ENCODE measurements at places on chromosomes 12 and 14.

DNA sequence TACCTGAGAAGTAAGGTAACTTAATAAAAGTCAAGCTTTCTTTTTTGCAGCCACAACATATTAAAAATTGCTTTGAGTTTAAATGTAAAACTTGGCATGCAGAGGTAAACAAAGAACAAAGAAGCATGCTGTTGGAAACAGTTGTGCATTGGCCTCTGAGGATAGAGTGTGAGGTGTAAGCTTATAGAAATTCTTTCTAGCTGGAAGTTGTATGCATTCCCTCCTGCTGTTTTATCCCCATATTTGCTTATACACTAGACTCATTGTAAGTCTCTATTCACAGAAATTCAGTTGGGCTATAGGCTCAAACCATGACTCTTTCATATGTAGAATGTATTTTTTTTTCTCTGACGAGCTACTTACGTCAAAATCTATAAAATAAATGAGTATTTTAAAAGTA is 316.3 kb downstream of the SLC6A15 start:
- no peak for DNase-seq

GRCh38 chr12:69639400-69640016 is 28.8 kb upstream of the LRRC10 start:
- no peak for DNase-seq

DNA sequence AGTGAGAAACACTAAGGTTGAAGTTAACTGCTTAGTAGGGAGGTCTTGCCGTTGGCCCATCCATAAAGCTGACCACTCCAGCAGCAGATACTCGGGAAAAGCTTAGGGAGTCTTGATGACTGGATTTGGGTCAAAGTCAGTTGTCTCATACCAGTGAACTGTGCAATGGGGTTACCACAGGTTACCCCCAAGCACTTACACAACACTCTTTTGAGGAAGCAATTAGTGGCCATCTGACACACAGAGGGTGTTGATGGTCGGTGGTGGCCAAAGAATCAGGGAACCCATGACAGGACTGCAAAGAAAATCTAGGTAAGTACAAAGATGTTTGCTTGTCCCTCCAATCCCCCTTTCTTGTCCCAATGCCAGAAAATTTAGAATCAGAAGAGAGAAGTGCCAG is 410.2 kb downstream of the APAF1 start:
- no peak for DNase-seq

DNA sequence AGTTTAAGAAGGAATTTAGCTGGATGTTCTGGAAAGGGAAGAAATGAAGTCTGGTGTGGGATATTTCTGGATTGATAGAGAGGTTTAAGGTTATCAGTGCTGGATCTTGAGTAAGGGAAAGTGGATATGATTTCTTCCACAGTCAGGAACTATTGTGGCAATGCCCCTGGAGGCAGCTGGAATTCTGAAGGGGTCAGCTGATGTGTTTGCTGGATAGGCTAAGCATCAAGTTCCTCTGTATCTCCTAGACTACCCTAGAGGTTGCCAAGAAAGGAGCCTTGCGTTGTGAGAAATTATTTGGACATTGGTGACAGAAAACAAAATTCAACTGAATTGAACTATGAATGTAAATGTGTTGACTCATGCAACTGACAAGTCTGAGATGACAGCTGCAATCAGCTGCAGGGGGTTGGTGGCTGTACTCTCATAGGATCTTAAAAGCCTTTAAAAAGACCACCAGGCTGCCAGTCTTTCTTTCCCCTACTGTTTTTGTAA is 244.4 kb downstream of the ATXN7L3B start:
- no peak for DNase-seq

GRCh38 chr14:49164074-49164473 is 422.1 kb downstream of the RPS29 start:
- no peak for DNase-seq

DNA sequence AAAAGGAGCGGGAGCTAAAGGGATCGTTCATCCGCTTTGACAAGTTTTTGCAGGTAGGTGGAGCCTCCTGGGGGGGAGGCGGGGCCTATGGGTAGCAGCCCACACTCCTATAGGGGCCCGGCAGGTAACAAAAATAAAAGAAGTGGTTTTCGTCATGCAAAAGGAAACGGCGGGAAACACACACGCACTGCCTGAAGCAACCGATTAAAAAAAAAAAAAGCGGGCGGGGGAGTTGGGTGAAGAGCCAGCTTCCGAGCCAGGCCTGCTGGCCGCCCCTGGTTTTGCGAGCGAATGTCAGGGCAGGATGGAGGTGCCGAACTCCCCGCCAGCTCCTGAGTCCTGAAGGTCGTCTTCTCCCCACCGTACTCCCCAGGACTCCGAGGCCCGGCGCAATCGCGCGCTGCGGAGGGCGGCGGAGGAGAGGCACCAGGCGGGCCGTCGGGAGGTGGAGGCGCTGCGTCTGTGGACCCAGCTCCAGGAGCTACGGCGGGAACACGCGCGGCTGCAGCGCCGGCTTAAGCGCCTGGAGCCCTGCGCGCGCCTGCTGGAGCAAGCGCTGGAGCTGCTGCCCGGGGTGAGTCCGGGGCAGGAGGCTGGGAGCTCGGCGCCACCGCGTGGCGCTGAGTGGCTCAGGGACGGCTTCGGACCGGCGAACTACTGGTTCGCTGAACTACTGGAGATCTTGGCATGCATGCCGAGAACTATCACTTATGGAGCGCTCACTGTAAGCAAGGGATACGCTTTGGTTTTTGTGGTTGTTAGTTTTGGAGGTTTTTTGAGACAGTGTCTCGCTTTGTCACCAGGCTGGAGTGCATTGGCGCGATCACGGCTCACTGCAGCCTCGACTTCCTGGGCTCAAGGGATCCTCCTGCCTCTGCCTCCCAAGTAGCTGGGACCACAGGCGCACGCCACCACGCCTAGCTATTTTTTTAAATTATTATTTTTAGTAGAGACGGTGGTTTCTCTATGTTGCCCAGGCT is 3.6 kb downstream of the CFAP73 start:
- DNase-seq: peak; percentile 33

DNA sequence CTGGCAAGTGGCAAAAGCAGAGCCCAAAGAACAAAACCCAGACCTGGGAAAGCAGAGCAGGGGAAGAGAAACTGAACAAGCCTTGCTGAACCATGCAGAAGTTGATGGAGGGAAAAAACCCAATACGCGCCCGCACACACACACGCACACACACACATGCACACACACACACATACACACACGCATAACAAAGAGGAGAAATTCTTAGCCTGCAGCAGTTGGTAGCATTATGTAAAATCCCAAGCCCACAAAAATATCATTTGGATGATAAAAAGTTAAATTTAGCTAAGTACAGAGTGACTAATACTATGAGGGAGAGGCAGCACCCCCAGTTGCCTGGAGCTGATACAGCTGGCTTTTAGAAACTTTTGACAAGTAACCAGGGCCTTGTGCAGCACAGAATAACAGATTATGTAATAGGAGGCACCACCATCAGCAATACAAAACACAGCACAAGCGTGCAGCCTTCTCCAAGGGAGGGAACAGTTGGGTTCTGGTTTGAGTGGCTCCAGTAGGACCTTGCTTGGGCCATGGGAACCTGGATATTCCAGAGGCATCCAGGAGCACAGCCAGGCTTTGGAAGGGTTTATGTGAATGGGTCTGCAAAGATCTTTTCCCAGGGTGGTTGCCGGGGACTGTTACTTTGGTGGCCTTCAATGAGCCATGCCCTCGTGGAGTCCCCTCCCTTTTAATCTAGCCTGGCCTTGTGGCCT is 35.3 kb downstream of the PITPNM2 start:
- DNase-seq: peak; percentile 97

DNA sequence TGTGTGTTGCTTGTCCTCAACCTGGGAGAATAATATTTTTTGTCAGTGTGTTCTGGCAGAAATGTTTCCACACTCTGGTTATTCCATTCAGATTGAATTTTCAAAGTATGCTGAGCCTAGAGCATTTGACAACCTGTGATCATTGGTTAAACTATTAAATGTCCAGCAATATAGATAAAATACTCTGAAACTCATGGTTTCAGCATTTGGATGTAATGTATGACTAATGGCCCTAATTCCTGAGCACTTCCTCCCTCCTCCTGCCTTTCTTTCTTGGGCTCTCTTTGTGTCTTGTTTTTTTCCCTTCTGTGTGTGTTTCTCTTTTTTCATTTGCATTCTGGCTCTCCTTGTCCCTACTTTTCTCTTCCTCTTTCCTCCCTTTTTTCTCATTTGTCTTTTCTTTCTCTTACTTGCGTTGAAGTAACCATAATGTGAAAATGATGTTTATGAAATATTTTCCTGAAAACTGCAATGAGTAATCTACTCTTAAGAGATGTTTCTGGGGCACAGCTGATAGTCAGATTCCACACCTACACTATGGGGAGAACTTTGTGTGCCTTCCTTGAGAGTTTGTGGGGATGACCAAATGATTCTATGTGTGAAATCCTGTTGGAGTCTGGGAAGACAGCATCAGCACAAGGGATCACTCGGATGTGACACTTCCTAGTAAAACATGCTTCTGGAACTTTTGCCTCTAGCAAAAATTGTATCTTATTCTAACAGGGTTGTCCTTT is 74.6 kb downstream of the FRMD6 start:
- DNase-seq: no peak

- no peak for DNase-seq
These were observed 179.1 kb downstream of the SOX5 start for GRCh38 chr12:23770202-23770938.

DNA sequence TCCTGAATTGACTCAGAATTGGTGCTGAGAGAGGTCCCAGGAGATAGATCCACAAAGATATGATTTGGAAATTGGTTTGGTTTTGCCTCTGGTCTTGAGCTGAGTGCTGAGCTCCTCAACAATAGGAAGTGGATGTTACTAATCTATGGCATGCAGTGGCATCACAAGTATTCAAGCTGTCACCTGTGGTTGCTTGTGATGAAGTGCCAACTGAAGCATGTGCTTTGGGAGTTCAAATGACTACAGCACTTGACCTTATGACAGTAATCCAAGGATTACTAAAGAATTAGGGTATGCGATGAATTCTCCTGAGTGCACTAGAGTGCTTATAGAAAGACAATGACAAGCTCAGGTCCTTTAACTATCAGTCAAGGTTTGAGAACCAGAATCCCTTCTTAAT is 406.2 kb downstream of the NOVA1 start:
- DNase-seq: no peak

DNA sequence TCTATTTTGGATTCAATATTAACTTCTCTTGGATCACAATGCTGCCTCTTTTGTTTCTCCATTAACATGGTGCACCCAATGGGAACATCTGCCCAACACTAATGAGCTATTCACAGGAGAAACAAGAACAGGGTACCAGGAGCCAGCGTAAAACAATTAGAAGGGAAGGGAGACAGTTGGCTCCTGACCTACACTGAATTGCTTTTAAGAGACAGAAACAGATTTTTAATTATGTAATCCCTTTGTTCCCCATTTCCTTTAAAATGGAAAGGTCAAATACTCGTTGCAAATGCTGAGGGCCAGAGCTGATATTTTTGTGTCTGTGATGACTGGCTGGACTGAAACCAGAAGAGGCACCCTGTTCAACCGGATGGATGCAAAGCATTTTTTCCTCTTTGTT is 108.3 kb downstream of the SEC23A start:
- no peak for DNase-seq

DNA sequence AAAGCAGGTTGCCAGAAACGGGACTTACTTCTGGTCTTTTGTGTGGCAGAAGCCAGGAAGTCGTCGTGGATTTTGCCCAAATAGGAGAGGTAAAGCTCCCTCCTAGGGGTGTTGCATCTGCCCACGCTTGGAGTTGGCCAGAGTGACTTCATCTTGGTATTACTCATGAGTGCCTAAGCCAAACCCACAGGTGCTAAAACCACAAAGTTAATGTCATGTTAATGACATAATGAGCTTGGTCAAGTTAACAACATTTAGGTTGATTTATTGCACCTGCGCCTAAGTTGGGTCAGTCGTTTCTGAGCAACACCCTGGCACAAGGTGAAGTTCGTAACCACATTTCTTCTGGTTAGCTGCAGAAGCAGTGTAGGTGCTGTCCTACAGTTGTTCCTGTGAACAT is 225.2 kb downstream of the FUT8 start:
- DNase-seq: no peak

GRCh38 chr14:59483363-59483762 is 845 bp downstream of the L3HYPDH start:
- DNase-seq: no peak

- DNase-seq: no peak
These were observed 46.1 kb downstream of the TMTC3 start for GRCh38 chr12:88188180-88188579.

DNA sequence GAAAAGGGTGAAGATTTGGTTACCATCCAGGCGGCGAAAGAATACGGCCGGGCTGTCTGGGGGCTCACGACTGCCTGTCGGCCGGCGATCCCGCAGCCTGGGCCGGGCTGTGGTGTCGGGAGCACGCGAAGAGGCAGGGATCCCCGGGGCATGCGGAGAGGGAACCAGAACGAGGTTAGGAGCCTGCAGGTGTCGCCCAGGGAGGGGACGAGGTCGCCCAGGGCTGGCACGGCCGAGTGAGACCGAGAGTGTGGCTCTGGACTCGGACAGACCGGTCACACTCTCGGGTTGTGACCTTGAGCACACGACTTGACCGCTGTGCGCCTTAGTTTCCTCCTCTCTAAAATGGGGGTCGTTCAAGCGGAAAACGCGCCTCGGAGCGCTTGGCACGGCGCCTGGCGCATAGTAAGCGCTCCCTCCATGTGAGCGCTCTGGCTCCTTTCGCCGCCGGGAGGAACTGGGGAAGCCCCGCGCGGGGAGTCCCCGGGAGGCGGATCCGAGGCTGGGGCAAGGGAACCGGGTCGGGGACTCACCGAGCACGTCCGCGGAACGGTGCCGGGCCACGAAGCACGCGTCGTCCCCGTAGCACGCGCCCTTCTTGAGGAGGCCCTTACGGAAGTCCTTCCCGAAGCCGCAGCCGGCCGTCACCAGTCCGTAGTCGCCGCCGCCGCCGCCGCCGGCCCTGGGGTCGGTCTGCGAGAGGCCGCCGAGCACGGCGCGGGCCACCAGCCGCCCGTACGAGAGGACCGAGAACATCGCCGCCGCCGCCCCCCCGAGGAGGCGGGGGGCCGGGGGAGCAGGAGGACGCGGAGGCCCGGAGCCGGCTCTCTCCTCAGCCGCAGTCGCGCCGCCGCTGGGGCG is 612 bp downstream of the PPTC7 start:
- no peak for DNase-seq

GRCh38 chr14:33897878-33898535 is 52.9 kb downstream of the EGLN3 start:
- DNase-seq: no peak

GRCh38 chr14:32564596-32564995 is 235.5 kb downstream of the AKAP6 start:
- no peak for DNase-seq

DNA sequence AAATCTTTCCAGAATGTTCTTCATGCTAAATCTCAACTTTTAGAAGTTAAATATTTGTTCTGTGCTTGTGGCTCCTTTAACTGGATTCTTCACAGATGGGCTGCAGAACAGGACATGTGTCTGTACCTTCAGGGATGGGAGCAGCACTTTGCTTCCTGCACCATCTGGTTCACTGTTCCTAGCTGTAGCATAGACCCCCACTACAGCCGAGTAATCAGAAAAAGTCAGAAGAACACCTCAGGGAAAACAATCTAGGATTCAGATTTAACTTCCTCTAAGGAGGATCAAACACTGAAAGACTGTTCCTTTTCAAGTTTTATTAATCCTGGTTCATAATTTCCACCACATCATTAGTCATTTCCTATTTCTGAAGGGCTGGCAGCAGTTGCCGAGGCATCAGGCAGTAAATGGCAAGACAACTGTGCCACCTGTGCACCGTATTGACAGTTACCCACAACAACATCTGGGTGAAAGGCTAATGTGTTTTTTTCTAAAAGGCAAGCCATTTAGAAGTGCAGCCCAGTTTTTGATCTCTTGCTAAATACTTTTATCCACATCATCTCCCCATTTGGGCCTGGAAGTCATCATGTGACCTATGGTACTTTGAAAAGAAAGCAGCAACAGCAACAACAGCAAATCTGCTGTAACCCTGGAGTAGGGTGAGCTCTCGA is 212.8 kb upstream of the BMP4 start:
- DNase-seq: no peak

GRCh38 chr12:112665958-112666357 is 125.6 kb upstream of the RPH3A start:
- no peak for DNase-seq
